SIG-M5 (cell line): ENCODE measurements at places on chromosomes 1 and 21.

- DNase-seq = no peak
These were observed 238.0 kb downstream of the NTNG1 start for GRCh38 chr1:107378866-107379265.

- DNase-seq = no peak
These were observed 75.6 kb downstream of the PLA2G4A start for GRCh38 chr1:186904361-186904760.

- no peak for DNase-seq
These were observed 579.8 kb upstream of the PKN2 start for GRCh38 chr1:88104236-88104635.

DNA sequence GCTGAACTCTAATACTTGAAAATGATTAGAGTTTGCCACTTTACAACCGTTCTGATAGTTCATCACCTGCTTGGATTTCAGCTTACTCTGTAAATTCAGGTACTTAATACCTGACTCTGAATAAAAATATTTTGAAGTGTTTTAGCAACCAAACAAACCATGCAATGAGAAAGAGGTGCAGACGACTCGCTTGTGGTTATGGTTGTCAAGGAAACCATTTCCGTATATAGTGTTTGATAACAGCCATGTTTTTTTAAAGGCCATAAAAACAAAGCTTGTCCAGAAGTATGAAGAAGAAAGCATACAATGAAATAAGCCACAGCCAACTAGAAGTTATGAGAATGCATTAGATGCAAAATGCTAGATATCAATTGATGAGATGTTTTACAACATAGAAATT lies 167.2 kb upstream of the HMCN1 start:
- no peak for DNase-seq

GRCh38 chr1:200034262-200034557 lies 6.7 kb downstream of the NR5A2 start:
- DNase-seq = no peak

DNA sequence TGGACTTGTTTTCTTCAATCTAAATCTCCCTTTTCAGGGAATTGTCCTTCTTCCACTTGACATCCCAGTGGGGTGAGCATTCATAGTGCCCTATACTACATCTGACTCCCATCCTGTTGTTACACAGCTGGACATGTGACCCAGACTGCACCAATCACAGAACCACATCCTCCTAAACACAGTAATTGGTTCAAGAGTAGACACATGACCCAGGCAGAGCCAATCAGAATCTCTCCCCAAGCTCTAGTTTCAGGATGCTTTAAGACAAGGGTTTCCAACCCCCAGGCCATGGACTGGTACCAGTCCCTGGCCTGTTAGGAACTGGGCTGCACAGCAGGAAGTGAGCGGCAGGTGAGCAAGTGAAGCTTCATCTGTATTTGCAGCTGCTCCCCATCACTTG lies 5.6 kb upstream of the DDOST start:
- DNase-seq = no peak

DNA sequence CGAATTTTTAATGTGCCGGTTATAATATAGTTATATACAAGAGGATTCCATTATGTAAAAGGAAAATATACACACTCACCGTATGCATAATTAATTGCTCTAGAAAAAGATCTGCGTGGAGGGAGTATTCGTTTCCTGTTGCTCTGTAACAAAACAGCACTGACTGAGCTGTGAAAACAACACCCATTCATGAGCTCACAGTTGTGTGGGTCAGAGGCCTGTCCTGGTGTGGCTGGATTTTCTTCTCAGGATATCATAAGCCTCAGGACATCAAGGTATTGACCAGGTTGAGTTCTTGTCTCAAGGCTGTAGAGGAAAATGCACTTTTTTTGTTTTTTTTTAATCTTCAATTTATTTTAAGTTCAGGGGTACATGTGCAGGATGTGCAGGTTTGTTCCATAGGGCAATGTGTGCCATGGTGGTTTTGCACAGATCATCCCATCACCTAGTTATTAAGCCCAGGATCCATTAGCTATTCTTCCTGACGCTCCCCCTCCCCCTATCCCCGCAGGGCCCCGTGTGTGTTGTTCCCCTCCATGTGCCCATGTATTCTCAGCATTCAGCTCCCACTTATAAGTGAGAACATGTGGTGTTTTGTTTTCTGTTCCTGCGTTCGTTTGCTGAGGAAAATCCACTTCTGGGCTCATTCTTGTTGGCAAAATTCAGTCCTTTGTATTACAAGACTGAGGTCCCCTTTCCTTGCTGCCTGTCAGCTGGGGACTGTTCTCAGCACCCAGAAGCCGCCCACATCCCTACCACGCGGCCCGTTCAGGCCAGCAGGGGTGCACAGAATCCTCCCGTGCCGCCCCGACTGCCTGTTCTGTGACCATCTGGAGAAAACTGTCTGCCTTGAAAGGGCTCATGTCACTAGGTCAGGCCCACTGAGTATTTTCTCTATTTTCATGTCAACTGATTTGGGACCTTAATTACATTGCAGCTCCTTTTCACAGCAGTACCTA lies 87.4 kb upstream of the ERRFI1 start:
- no peak for DNase-seq

GRCh38 chr1:200960236-200960947 lies 63.1 kb downstream of the KIF21B start:
- DNase-seq = no peak

GRCh38 chr21:28543975-28544374 lies 448.7 kb downstream of the LTN1 start:
- no peak for DNase-seq

DNA sequence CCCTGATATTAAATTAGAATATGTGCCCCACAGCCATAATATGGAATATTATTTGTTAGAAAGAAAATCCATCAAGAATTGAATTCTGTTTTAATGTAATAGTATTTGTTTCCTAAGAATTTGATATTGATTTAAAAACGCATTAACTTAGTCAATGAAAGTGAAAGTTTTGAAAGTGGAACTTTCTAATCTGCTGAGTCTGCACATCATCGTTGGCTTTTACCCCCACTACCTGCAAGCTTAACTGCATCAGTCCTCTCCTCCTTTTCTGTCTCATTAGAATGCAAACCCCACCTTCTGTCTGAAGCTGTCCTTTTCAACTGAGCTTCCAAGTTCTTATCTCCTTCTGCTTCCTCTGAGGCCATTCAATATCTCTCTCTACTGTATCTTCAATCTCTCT lies 42.5 kb downstream of the XCL1 start:
- no peak for DNase-seq

DNA sequence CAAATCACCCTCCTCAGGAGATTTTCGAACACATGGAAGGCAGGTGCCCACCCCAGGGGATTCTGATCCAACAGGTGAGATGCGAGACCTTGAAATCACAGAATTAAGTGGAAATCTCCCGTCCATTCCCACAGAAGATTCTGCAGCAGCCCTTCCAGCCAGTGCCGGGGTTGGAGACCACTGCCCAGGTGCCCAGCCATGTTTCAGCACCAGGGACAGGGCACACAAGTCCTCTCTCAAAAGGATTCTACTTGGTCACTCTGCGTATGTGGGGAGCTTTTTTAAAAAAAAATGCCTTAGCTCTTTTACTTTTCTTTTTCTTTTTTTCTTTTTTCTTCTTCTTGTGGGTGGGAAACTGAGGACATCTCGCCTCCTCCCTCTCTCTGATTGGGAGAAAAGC lies 80.7 kb downstream of the VWA5B1 start:
- no peak for DNase-seq

GRCh38 chr1:153538315-153538821 lies 2.4 kb downstream of the S100A5 start:
- DNase-seq = no peak

DNA sequence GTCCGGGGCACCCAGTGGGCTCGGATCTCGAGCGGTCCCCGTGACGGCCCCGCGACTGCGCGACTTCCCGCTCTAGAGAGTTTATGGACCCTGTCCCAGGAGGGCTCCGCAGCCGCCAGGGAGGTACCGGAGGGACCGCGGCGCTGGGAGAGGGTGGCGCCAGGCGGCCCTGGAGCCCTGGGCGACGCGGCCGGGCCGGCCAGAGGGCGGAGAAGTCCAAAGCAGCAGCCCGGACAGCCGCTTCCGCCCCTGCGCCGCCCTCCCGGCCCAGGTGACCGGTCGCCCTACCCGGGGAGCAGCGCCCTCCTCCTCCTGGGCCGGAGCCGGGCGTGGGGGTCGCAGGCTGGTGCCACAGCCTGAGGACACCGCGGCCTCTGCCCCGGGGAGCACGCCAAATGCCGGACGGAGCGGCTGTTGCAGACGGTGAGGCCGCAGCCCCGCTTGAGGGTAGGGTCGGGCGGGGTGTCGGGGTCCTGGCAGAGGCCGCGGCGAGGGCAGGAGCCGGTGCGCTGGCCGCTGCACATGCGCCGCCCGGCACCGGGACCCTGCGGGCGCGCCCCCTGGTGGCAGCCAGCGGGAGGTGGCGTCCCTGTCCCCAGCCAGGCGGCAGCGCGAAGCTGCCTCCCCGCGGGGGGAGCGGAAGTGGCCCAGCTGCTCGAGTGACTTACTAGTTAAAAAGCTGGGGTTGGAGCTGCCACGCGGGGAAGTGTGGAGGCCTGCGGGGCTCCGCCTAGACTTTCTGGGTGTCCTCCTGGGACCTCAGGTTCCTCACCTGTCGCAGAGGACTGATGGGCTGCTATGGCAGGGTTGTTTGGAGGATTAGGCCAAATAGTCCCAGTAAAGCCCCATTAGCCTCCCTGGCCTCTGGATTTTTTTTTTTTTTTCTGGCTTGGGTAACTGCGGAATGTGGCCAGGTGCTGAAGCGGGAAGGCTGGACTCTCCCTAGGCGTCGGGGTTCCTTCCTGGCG lies 20.9 kb upstream of the ZNF678 start:
- DNase-seq = no peak

GRCh38 chr1:46797696-46798470 lies 963 bp upstream of the CYP4B1 start:
- DNase-seq = no peak

GRCh38 chr1:205270764-205271163 lies 43.0 kb downstream of the TMCC2 start:
- no peak for DNase-seq

GRCh38 chr21:40635391-40635790 lies 211.6 kb downstream of the DSCAM start:
- no peak for DNase-seq

DNA sequence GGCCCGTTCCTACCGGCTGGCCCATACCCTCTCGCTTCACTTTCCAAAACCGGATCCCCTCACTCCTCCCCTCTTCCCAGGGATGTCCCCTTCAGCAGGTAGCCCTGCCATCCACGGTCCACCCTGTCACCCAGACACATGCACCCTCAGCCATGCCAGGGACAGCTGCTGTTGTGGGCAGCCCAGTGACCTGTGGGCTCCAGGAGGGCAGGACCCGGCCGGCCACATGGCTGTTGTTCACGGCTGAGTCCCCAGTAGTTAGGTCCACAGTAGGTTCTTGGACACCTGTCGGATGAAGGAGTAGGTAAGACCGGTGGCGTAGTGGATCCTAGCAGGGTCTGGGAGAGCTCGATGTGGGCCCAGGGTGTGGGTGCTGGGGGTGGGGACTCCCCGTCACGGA lies 12.5 kb downstream of the SPSB1 start:
- DNase-seq = no peak

DNA sequence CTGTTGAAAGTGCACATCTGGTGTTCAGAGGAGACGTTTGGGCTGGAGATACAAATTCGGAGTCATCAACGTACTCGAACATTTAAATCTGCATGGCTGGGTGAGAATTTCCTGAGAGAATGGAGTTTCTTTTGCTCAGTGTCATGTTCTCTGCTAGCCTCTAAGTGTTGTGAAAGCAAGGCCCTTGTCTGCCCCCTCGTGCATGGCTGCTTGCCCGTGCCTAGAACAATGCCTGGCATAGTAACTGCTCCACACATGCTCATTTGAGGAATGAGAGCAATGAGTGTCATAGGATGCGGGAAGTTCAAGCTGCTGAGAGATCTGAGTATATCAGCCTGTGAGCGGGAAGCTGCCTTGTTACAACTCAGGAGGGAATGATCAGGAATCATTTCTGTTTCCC lies 171.1 kb upstream of the CSF3R start:
- no peak for DNase-seq
